ENCODE measurements at places on chromosomes 1 and 21.

DNA sequence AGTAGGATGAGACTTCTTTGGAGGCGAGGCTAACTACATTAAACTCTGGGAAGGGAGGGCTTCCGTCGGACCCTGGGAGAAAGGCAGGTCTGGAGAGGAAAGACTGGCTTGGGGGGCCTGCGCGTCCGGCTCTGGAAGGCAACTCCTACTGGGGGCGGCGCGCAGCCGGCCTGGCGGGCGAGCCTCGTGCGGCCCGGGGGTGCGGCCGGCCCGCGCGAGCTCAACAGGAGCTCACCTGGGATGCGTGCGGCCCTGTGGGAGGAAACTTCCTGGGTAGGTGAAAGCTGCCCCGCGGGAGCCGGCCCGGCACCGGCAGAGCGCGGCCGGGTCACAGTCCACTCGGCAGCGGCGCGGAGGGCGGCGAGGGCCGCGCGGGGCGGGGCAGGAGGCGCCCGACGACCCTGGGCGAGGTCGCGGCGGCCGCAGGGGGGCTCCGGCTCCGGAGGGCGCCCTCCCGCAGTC is 449 bp downstream of the EPS15 start:
- no peak for DNase-seq

GRCh38 chr1:221850470-221851187 is 108.7 kb upstream of the DUSP10 start:
- no peak for DNase-seq

GRCh38 chr1:246583448-246584185 is 17.4 kb downstream of the CNST start:
- peak; percentile 29 for DNase-seq

GRCh38 chr1:21313203-21313885 is 23.1 kb upstream of the ECE1 start:
- DNase-seq, result no peak

GRCh38 chr1:155316922-155317321 is 3.8 kb upstream of the RUSC1 start:
- no peak for DNase-seq

GRCh38 chr1:61084491-61085031 is 2.2 kb downstream of the NFIA start:
- DNase-seq, result no peak

All from Kasumi-1 (cell line).